ENCODE measurements at places on chromosomes 5 and 9.

DNA sequence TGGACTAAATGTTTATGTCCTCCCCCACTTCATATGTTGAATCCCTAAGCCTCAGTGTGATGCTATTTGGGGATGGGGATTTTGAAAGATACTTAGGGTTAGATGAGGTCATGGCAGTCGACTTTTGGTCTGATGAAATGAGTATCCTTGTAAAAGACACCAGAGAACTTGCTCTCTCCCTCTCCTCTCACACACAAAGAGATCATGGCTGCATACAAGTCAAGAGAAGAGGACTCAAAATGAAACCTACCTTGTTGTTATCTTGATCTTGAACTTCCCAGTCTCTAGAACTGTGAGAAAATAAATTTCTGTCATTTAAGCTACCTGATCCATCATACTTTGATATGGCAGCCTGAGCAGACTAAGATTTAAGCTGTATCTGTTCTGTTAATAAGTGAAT, 144.0 kb upstream of the HAPLN1 start:
- DNase-seq: no peak

DNA sequence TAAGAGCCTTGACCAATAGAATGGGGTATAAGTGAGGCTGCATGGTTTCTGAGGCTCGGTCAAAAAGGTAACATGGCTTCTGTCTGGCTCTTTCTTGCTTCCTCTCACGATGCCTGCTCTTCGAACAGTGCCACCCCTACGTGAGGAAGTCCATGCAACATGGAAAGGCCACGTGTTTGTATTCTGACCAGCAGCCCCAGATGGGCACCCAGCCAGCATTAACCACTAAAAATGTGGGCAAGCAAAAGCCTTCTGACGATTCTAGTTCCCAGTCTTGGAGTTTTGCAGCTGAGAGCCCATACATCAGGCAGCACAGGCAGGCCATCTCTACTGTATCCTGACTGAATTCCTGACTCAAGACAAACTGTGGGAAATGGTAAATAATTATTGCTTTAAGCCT, 24.2 kb upstream of the NREP start:
- DNase-seq: no peak

DNA sequence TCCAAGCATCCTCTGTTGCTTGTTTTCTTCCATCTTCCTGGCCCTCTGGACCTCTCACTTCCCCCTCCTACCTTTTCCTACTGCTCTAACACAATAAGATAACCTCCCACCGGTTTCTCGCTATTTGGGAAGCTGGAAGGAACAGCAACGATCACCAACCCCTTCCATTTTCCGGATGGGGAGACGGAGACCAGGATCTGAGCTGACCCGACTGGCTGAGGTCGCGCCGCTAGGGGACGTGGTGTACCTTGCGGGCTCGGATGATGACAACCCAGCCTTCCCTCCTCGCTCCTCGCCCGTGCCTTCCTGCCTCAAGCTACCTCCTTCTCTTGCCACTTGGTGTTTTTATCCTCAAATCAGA, 1.9 kb downstream of the LPAR1 start:
- DNase-seq: peak; percentile 74

DNA sequence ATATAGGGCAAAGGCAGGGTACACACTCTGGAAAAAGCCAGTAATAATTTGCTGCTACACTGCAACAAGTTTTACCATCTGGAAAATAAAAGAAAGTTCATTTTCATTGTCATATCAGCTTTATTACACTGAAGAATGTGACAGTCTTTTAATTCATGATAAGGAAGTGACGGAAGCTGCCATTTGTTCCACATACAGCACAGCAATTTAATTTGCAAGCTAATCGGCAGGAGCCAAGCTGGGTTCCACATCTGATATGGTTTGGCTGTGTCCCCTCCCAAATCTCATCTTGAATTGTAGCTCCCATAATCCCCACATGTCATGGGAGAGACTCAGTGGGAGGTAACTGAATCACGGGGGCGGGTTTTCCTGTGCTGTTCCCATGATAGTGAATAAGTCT, 16.5 kb downstream of the PRELID2 start:
- DNase-seq: no peak

DNA sequence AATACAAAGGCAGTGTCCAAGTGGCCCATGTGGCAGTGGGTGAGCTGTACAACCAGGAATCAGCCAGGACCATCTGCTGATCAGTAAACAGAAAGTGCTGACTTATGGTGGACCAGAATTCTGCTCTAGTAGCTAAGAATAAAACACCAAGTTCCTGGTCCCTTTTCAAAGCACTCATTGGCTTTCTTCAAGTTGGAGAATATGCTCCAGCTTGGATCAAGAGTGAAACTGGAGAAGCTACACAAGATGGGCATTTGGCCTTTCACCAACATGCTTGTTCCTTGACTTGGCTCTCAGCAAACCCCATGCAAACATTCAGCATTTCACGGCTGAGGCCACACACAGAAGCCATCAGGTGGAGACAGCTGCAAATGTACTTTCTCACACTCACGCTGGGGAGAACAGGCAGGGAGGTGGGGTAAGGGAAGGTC, 32.1 kb downstream of the MARCHF3 start:
- no peak for DNase-seq

DNA sequence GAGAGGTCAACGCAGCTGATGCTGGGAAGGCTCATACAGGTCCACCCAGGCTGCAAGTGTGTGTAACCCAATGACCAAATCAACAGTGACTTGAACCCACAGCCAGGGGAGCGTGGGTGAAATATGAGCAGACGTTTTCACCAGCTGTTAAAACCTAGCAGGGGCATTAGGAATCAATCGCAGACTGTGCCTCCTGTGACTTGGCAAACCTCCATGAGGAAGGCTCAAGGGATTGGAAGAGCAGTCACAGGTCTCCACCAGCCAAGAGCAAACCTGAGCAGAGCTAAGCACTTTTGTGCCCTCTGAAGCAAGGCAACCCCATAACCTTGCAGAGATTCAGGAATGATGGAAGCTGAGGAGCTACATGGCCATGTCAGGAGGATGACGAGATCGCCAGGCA, 25.5 kb downstream of the INSYN2B start:
- no peak for DNase-seq

DNA sequence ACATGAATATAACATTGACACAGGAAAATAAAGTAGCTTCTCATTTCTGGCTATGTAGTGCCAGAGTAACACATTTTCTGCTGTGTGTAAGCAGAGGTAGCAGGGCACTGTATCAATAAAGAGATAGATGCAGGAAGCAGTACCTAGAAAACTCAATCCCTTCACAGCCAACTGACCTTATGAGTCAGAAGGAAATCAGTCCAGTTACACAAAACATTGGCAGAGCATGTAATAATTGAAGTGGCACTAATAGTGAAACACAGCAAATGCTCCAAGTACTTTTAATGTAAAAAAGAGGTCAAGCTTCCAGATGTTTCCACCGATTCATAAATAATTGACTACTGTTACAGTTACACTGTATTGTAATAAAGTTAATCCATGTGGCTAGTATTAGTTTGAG, 706.6 kb downstream of the EFNA5 start:
- DNase-seq: no peak

DNA sequence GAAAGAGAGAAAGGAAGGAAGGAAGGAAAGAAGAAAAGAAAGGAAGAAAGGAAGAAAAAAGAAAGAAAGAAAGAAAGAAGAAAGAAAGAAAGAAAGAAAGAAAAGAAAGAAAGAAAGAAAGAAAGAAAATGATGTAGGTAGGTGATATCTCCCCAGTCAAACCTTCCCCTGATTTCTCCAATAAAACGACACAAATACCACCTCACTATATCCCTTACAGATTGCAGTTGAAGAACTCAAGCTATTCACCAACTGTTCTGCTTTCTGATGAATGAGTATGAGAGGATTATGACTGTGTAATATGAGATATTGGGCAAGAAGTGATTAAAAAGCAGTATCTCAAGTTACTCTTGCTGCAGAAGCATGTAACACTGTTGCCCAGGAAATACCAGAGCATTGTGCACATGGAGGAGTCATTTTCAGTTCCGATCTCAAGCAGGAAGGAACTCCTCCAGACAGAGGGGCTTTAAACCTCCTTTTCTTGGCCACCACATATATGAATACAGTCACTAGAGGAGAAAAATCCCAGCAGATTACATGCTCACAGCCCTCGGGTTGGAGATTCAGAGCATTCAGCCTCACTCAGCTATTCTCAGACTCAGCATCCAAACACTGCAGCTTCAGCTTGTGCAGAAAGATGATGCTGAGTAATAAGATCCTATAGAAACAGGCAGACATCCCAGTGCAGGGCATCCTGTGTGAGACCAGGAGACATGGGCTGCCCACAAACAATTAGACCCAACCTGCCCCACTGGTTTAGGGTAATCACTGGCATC, 61.4 kb downstream of the UGCG start:
- DNase-seq: peak; percentile 54

- DNase-seq: no peak
These were observed 82.3 kb upstream of the EPB41L4B start for GRCh38 chr9:109403116-109403515.

DNA sequence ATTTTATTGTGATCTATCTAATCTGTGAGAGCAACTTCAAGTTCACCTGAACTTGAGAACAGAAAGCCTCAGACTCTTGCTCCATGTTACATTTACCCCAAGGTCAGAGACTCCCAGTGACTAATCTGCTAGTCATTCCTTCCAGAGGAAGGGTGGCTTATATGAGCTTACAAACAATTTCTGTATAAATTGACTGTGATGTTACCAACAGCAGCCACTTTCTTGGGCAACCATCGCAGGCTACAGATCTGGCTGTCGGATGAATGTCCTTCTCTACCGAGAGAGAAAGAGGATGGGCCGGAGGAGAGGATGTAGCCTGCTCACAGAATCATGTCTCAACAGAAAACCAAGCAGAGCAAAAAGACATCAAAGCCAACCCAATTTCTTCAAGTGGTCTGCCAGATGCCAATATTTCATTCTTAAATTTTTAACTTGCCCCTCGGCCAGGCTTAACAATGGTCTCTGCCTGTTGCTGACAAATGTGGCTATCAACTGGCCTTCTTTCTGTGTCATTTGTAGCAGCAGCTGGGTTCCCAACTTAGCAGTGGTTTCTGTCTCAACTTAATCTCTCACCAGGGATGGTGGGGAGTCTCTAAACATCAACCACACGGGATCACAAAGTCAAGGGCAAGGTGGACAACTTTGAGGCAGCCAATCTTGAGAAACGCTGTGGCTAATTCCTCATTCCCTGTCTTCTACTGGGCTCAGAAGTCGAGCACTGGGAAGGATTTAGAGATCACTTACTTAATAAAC, 81.3 kb downstream of the RAPGEF1 start:
- peak; percentile 37 for DNase-seq

- no peak for DNase-seq
These were observed 481.9 kb downstream of the CHSY3 start for GRCh38 chr5:130386155-130386554.

GRCh38 chr9:88033359-88033702, 59.0 kb upstream of the CDK20 start:
- DNase-seq: no peak

GRCh38 chr5:115583474-115583873, 18.8 kb downstream of the TICAM2 start:
- no peak for DNase-seq

GRCh38 chr9:7640231-7640630, 159.3 kb downstream of the DMAC1 start:
- no peak for DNase-seq

DNA sequence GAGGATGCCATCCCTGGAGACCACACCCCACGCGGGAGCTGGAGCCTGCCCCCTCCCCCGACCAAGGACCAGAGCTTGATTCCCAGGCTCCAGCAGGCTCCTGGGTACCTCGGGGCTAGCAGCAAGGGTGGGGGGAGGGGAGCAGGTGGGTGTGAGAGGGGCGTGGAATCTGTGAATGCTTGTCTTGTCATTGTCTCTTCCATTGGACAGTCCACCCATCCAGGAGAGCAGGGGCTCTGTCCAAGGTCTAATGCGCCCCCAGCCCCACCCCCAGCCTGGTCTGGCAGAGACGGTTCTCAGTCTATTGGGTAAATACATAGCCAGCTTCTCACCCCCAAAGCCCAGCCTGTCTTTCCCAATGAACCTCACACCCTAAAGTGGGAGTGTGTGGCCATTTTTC, 22.8 kb downstream of the URM1 start:
- no peak for DNase-seq

- no peak for DNase-seq
These were observed 136.5 kb upstream of the C6 start for GRCh38 chr5:41349846-41350245.

DNA sequence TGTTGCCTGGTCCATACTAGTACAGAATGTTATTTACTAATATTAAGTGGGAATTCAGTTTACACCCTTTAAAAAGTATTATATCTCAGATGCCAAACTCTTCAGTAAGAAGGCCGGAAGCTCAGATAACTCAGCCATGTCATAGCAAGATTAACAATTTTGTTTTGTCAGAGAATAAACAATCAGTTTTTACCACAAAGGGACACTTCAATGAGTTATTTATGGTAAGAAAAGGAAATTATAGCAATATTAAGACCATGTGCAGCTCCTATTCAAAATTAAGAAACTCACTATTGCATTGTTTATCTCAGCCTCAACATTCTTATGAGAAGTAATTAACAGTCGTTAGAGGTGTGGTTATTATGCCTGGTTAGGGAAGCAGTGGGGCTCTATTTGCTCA, 13.1 kb upstream of the ARL15 start:
- no peak for DNase-seq

GRCh38 chr5:88813244-88813643, 69.7 kb downstream of the MEF2C start:
- DNase-seq: no peak

DNA sequence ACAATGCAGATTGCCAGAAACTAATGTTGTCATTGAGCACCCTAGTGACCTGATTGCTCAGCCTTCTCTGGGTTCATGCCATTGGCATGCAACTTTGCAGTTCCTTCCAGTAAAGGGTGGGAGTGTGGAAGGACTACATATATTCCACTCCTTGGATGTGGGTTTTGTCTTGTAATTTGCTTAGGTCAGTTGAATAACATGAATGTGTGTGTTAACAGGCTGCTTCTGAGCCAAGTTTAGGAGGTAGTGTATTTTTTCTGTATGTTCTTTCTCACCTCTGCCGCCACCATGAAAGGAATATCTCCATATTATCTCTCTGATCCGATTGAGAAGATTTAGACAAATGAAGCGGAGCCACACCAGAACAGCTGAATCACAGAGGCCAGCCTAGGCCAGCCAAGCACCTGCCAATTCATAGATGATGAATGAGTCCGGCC, 1929.6 kb upstream of the CDH6 start:
- peak; percentile 45 for DNase-seq

GRCh38 chr5:151205411-151205810, 18.5 kb downstream of the CCDC69 start:
- no peak for DNase-seq

Measured in right forelimb (tissue), 1 donor.